ENCODE measurements at places on chromosomes 2 and 18.

DNA sequence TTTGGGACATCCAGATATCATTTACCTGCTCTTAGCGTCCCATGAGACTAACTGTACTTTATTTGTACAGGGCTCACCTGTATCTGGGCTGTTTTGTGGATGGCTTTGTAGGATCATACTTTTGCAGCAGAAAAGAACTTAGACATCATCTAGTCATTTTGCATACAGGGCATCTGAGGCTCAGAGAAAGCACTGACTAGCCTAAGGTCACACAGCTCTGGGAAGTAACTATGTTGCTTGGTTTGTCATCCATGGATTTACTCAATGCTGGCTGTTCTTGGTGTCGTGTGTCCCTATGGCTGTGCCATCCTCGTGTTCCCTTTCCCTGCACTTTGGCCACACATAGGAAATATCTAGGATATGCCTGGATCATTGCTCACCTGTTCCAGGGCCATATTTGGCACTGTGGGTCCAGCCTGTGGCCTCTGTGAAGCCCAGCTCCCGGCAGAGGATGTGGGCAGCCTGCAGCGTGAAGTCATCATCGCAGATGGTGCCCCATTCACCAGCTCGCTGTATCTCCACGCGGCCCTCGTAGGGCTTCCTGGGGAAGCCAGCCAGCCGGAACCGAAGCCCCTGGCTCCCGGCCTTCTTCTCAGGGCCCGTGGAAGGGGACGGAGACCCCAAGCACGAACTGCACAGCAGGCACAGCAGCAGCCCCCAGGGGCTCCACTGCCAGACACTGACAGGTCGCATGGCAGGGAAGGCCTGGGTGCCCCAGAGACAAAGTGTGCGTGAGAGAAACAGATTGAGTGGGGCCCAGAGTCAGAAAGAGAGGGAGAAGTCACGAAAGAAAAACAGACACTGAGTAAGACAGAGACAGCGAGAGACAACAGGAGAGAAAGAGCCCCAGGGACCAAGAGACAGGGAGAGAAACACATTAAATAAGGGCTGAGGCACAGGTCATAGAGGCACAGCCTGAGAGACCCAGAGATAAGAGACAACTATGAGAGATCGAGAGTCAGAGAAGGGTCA lies 1.5 kb downstream of the LOXL3 start:
- no peak for DNase-seq

DNA sequence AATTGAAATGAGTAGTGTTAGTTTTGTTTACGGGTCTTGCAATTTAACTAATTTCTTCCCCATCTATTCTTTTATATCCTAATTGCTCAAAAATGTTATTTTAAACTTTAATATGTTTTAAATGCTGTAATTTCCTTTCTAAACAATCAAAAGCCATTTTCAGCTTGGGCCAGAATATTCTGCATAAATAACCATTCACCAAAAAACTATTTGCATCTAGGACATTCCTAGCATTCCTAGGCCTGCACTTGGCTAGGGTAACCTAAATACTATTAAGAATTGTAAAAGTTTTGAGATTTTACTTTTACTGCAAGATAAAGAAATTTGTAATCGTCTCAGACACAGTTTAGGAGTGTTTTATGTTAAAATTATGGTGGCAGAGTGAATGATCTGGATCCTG lies 7.8 kb upstream of the ETAA1 start:
- no peak for DNase-seq

GRCh38 chr18:2905854-2906703 lies 59.3 kb downstream of the EMILIN2 start:
- DNase-seq = no peak

GRCh38 chr2:191862156-191862775 lies 15.4 kb upstream of the CAVIN2 start:
- DNase-seq = no peak

DNA sequence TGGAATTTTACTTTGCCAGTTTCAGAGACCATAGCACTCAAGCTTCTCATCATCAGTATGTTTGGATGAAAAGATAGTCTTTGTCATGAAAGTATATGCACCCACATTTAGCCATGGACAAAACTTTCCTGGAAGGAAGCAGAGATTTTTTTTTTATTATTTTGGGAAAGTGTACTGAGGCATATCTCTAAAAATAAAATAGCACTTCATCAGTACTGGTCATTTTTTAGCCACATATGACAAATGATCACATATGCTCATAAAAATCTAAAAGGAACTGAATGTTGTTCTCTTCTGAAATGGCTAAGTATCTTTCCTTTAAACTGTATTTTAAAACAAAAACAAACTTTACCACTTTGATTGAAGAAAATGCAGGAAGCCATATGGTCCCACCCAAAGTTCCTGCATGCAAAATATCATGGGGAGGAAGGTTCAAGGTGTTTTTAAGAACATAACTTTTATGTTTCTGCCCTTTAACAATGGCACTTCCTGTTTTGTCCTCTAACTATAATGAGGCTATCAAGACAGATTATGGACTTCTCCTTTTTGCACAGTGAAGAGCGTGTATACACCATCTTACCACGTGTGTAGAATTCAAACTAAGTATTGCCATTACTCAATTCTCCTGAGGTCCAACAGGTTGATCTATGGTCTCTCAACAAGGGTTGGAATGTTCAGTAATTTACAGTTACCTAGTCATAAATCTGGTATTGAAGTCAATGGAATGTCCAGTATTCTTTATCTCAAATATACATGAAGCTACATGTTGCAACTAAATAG lies 77.1 kb upstream of the SLC39A10 start:
- no peak for DNase-seq

GRCh38 chr2:26648516-26648915 lies 7.3 kb upstream of the CIB4 start:
- DNase-seq = no peak

- DNase-seq = no peak
These were observed 997 bp upstream of the DRC1 start for GRCh38 chr2:26400723-26401122.

DNA sequence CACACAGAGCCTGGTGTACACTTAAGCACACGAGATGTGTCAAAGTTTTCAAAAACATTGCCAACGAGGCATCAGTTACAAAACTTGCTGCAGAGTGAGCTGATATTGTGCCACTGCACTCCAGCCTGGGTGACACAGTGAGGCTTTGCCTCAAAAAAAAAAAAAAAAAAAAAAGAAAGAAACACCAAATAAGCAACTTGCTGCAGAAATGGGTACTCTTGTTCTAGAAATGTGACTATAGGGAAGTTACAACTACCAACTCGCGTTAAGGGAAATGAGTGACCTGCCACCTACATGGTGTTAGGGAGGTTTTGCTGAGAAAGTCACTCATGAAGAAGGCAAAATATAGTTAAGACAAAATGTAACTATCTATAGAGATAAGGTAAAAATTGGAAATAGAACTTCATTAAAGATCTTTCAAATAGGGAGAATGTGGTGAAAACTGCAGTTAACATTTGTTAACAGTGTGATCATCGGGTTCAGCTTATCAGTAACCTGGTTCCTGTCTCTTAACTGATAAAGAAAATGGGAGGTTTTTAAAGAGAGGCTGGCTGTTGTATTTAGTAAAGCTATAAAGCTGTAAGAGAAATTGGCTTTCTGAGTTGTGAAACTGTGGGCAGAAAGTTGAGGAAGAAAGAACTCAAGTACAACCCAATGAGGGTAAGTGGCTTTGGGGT lies at the start of gene IL1RL1:
Gene IL1RL1 (plus strand): TSS at position 600 of the 677 bp plus-strand sequence. CDS start 26,702 bp downstream, outside the sequence.
- DNase-seq = no peak

DNA sequence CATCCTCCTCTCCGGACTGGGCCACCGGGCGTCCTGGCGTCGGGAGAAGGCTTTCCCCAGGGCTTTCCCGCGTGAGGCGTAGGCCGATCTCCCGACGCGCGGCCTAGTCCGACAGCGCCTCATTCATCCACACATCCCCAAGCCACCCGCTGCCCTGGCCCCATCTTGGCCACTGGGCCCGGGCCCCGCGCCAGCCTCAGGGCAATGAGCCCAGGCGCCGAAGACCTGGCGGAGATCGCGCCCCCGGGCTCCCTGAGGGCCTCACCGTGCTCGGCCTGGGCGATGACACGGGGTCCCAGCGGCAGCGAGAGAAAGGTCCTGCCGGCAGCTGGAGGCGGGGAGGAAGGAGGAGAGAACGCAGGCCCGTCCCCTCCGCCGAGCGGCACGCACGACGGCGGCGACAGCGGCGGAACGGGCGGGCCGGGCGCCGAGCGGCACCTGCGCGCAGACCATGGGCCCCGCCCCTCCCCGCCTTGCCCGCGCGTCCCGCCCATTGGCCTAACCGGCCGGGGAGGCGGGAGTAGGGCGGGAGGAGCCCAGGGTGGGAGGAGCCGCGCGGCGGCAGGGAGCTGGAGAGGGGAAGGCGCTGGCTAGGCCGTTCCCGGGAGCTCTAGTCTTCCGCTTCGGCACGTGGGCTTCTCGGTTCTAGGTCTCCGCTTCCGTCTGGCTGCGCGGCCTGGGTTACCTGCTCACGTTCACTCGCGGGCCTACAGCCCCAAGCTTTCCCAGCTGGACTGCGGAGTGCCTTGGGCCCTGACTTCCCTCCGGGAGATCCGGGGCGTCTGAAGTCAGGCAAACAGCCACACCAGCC lies at the start of gene OLA1:
Gene OLA1 (minus strand): TSS at position 346 of the 811 bp plus-strand sequence. CDS start 1,717 bp downstream, outside the sequence.
- peak; percentile 67 for DNase-seq

DNA sequence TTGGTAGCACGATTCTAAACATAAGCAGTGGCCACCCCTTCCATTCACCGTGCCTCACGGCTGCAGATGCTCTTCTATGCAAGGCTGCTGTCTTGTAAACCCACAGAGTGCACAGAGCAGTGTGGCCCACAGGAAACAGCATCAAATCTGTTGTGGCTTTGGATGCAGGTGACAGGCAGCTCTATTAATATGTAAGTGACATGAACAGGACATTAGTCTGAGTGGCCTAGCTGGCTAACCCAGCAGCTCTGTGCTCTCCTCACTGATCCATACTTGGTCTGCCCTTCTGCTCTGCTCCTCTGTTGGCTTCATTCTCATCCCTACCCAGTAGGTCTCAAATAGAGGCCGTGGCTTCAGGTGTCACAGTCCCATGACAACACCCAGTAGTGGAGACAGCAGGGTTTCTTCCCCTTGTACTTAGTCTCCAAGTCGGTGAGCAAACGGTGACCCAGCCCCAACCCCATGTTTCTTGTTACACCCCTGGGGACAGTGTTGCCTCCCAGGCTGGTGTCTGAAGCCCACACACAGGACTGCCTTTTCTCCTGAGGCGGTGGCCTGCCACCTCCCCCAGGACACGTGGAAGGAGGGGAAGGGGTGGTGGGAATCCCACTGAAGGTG lies 5.8 kb downstream of the SH3RF3 start:
- DNase-seq = no peak

DNA sequence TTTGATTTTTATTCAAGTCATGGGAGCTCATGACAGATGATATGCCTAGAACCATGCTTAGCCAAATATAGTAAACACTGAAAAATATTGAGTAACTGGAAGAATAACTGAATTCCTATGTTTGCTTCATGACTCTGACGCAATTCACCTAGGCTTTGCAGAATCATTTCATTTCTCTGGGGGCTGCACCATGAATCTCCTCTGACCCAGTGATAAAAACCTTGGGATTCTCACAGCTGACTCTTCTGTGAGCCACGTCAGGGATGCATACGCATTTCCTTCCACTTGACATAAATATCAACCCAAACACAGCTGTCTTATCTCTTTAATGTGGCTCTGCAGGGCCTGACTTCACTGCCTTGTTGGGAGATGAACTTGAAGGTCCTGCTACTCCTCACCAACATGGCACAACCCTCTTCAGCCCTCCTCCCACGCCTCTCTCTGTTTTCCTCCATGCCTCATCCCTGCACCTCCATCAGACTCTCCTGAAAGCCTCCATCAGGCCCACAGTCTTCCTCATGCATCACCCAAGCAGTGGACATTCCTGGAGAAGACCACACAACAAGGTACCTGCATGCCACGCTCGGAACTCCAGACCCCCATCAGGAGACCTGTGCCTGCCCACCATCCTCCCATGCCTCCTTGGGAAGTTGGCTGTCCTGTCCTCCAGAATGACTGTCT lies 29.8 kb downstream of the COL6A3 start:
- no peak for DNase-seq

- DNase-seq = no peak
These were observed 40.9 kb downstream of the TCF4 start for GRCh38 chr18:55546851-55547704.

DNA sequence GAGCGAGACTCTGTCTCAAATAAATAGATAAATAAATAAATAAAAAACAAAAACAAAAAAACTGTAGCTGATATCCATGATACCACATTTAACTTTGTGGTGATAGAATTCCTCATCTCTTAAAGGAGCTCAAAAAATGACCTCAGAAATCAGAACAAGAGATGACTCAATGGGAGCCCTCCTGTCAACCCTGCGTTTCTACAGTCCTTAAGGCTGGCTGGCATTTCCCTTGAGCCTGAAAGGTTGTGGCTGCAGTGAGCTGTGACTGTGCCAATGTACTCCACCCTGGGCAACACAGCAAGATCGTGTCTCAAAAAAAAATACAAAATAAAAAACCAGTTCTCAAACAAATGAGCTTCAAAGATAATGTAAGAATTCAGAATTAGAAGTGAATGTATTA lies 40.4 kb downstream of the CHST9 start:
- DNase-seq = no peak

DNA sequence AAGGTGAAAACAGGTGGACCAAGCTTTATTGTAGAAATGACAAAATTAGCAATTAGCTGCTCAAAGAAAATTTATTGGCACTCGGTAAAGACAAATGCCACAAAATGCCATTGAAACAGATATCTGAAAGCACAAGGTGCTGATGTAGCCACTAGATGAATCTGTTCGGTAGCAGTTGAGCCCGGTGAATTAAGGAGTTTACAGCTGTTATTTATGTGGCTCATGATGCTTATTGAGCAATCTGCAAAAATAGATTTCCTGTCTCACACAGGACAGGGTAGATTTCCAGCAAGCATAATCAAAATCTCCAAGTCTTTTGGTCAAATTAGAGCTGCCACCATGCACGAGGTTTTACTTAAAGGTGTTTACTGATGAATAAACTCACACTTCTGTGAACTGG lies 182.2 kb downstream of the PPP1R1C start:
- DNase-seq = no peak

GRCh38 chr2:187689372-187689771 lies 135.1 kb upstream of the TFPI start:
- DNase-seq = no peak

GRCh38 chr18:46053368-46054095 lies 18.5 kb downstream of the PSTPIP2 start:
- no peak for DNase-seq

- no peak for DNase-seq
These were observed 65.9 kb downstream of the MGAT5 start for GRCh38 chr2:134319596-134320254.

DNA sequence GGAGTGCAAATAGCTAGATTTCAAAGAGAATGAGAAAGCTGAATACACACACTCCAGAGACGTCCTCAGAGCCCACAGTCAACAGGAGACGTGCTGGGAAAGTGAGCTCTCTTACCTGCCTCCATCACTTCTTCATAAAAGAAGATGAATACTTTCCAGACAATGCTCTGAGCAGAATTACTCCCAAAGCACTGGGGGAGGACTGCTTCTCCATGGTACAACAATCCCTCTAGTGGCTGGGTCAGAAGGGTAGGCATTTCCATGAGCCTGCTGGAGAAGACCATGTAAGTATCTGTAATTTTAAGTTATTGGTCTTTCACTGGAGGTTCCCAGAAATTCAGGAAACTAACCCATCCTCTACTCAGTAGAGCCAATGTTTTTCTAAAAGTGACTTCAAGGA lies 190.3 kb downstream of the RBM43 start:
- no peak for DNase-seq

- DNase-seq = no peak
These were observed 336.4 kb upstream of the FSHR start for GRCh38 chr2:49490710-49491109.

GRCh38 chr18:50125456-50125855 lies 69.5 kb downstream of the MYO5B start:
- no peak for DNase-seq

GRCh38 chr2:18671363-18671762 lies 82.0 kb upstream of the NT5C1B start:
- DNase-seq = no peak

GRCh38 chr2:113876503-113877387 lies 13.1 kb upstream of the ACTR3 start:
- DNase-seq = no peak
